Activated T-cell treated with anti-CD3 and anti-CD28 coated beads, Interleukin-2, amount 50 U/mL, for 72 hours (primary cell): ENCODE measurements at places on chromosomes 7 and 10. TPM values are rescaled to one million over a fixed set of nuclear protein-coding genes. Genes with fewer than 3 reads are reported as not detected.

DNA sequence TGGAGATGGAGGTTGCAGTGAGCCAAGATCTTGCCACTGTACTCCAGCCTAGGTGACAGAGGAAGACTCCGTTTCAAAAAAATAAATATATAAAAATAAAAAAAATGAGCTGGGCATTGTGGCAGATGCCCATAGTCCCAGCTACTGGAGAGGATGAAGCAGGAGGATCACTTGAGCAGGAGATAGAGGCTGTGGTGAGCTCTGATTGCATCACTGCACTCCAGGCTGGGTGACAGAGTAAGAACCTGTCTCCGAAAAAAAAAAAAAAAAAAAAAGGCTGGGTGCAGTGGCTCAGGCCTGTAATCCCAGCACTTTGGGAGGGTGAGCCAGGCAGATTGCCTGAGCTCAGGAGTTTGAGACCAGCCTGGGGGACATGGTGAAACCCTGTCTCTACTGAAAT is 11.8 kb downstream of the ZNF487 start:
- H3K4me1 ChIP-seq: peaks cover 23% of the 10 kb centered on the region
- no peaks in the 10 kb centered on the region for H3K27me3 ChIP-seq
- H3K4me3 ChIP-seq: no peak overlapping the region
- no peak overlapping the region for H3K27ac ChIP-seq

- H3K27me3 ChIP-seq: peaks cover 13% of the 10 kb centered on the region
- H3K36me3 ChIP-seq: no peaks in the 10 kb centered on the region
- H3K4me1 ChIP-seq: peaks cover 39% of the 10 kb centered on the region
- DNase-seq: no peak
- no peak overlapping the region for H3K27ac ChIP-seq
Measured at GRCh38 chr7:129499999-129500398, 2.3 kb upstream of the SMKR1 start.

- peak overlapping the region; percentile 80 for H3K27ac ChIP-seq
- H3K4me1 ChIP-seq: peaks cover 52% of the 10 kb centered on the region
- H3K36me3 ChIP-seq: peaks cover 8% of the 10 kb centered on the region
Measured at GRCh38 chr10:43132867-43133787, 5.1 kb upstream of the CSGALNACT2 start.

- H3K27me3 ChIP-seq: peaks cover 7% of the 10 kb centered on the region
- DNase-seq: no peak
- no peak overlapping the region for H3K4me3 ChIP-seq
Measured at GRCh38 chr7:17654940-17655339, 285.4 kb downstream of the SNX13 start.

- DNase-seq: no peak
- no peak overlapping the region for H3K27ac ChIP-seq
- no peaks in the 10 kb centered on the region for H3K27me3 ChIP-seq
- no peak overlapping the region for H3K4me3 ChIP-seq
- no peaks in the 10 kb centered on the region for H3K36me3 ChIP-seq
Measured at GRCh38 chr7:1312136-1313070, 79.7 kb downstream of the UNCX start.

GRCh38 chr7:116857052-116857451 is 5.3 kb upstream of the CAPZA2 start:
- H3K4me3 ChIP-seq: no peak overlapping the region
- no peak overlapping the region for H3K27ac ChIP-seq
- DNase-seq: no peak
- H3K27me3 ChIP-seq: peaks cover 13% of the 10 kb centered on the region
- peaks cover 7% of the 10 kb centered on the region for H3K4me1 ChIP-seq

GRCh38 chr7:132558815-132559214 is 17.5 kb downstream of the PLXNA4 start:
- no peak overlapping the region for H3K4me3 ChIP-seq
- H3K27me3 ChIP-seq: peaks cover 7% of the 10 kb centered on the region
- H3K27ac ChIP-seq: no peak overlapping the region

GRCh38 chr10:103502849-103503660 is 9.6 kb downstream of the NEURL1 start:
- peak overlapping the region; percentile 38 for H3K4me3 ChIP-seq
- H3K36me3 ChIP-seq: no peaks in the 10 kb centered on the region
- DNase-seq: no peak
- peaks cover 61% of the 10 kb centered on the region for H3K27me3 ChIP-seq

DNA sequence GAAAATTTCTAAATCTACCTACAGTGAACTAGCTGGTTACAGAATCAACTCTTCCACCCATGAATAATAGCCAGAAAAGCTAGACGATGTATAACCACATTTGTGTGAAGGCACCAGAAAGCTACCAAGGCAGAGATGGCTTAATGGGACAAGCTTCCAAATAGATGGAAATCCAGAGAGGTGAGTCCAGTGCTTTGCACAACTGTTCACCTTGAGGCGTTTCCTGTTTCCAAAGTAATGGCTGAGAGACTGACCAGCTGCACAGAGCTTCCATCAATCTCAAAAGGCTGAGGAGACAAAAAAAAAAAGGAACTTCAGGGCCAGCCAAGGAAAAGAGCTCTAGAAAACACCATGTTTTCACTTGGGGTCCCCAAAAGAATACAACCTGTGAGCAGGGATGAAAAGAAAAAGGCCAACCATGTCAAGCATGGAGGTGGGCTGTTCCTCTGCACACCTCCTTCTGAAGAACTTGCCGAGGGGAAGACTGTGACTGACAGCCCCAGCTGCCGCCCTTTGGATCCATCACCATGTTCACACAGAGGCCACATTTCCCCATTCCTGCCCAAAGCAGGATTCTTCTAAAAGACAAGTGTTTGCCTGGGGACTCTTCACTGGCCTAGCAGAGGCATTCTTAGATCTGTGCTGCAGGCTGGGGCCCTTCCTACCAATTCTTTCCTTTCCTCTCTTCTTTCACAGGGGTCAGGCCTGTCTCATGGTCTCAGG is 72.9 kb downstream of the ARHGAP21 start:
- no peaks in the 10 kb centered on the region for H3K27me3 ChIP-seq
- H3K36me3 ChIP-seq: peaks cover 2% of the 10 kb centered on the region
- H3K27ac ChIP-seq: no peak overlapping the region
- peaks cover 7% of the 10 kb centered on the region for H3K4me1 ChIP-seq
- no peak overlapping the region for H3K4me3 ChIP-seq

DNA sequence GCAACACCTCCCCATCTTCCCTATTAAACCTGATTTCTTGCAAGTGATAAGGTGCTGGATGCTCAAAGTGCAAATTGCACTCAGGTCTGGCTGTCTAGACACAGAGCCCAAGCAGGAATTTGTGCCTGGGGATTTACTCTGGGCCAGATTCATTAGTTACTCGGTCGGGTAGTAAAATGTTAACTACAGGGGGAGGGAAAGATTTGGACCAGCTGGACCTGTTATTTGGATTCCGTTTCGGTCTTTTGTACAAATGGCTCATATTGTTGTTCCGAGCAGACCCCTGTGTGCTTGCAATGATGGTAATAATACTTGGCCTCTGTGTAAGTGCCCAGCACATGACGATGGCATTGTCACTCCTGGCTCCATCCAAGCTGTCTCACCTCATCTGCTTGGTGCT is 609.6 kb downstream of the KCNMA1 start:
- no peaks in the 10 kb centered on the region for H3K36me3 ChIP-seq
- no peak overlapping the region for H3K4me3 ChIP-seq
- H3K27ac ChIP-seq: no peak overlapping the region
- no peak for DNase-seq
- no peaks in the 10 kb centered on the region for H3K4me1 ChIP-seq

DNA sequence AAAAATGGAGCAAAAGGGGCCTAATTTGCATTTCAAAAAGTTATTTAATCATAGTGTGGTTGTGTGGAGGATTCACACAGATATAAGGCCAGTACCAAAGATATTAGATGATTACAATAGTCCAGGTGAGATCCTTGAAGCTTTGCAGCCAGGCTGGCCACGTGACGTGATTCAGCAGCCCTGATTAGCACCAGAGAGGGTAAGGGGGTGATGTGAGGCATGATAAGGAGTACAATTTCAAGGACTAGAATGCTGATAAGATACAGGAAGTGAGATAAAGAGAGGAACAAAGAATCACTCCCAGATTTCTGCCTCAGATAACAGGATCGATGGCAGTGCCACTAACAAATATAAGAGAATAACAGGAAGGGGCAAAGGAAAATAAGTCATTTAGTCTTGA is 108.4 kb upstream of the PALS2 start:
- no peaks in the 10 kb centered on the region for H3K4me1 ChIP-seq
- H3K27ac ChIP-seq: no peak overlapping the region
- no peaks in the 10 kb centered on the region for H3K36me3 ChIP-seq
- H3K27me3 ChIP-seq: peaks cover 8% of the 10 kb centered on the region
- no peak for DNase-seq

- no peak overlapping the region for H3K27ac ChIP-seq
- no peaks in the 10 kb centered on the region for H3K4me1 ChIP-seq
Measured at GRCh38 chr10:54585572-54585971, 215.5 kb downstream of the PCDH15 start.

FGL2 gene
- total RNA-seq: 0.38 TPM

SFXN2 gene
- 10.4 TPM for total RNA-seq

FOXI2 gene
- total RNA-seq: not detected

MYO3A gene
- not detected for total RNA-seq
